ENCODE measurements at places on chromosomes 1 and 21. TPM values are rescaled to one million over a fixed set of nuclear protein-coding genes. Genes with fewer than 3 reads are reported as not detected.

The PLEKHA6 gene
- total RNA-seq: 53.8 TPM

The TAL1 gene
- not detected for total RNA-seq

The PTPN14 gene
- total RNA-seq: 12.6 TPM

The CDK18 gene
- total RNA-seq: 16.4 TPM

GRCh38 chr1:223337174-223337869 is 26.7 kb downstream of the SUSD4 start:
- no peak for DNase-seq

DNA sequence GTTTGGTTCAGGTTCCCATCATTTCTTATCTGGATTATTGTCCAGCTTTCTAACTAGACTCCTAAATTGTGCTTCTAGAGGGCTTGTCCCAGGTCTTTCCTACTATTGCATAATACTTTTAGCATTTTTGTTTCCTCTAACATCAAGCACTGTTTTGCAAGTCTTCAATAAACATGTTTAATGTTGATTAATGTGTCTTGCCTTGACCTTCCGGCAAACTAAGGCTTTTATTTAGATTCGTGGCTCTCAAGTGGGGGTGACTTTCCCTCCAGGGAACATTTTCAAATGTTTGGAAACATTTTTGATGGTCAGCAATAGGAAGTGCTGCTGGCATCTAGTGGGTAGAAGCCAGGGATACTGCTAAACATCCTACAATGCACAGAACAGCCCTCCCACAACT is 90.7 kb downstream of the RPE65 start:
- DNase-seq: no peak

DNA sequence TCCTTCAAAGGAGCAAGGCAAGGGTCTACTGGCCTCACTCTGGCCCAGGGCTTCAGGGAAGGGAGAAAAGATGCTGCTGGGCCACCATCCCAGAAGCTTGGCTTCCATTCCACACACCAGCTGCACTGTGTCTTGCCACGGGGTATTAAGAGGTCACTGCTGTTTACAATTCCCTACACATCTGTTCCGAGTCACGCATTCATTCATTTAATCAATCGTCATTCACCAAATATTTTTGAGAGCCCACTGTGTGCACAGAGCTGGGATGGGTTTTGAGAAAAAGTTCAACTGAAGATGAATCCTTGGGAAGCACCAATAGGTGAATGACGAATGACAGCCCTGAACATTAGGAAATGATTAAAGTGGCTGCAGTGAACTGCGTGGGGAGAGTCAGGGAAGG is 101.7 kb downstream of the NAV1 start:
- no peak for DNase-seq

- no peak for DNase-seq
Measured at GRCh38 chr1:182389619-182390047, 2.0 kb downstream of the GLUL start.

DNA sequence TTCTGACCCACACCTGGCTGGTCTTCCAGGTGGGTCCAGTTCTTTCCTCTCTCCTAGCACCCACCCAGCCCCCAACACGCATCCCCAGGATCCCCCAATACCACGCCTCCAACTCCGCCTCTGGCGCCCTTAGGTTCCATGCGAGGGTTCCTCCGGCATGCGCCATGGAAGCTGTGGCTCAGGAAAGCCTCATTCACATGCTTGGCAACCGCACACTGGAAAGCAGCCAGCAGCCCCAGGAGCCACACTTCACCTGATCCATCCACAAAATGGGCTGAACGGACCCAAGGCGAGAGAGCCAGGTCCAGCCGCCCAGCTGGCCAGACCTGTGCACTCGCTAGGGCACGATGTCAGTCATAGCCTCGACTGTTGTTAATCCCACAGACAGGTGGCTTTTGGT is 161.2 kb downstream of the PSMG1 start:
- DNase-seq: no peak

DNA sequence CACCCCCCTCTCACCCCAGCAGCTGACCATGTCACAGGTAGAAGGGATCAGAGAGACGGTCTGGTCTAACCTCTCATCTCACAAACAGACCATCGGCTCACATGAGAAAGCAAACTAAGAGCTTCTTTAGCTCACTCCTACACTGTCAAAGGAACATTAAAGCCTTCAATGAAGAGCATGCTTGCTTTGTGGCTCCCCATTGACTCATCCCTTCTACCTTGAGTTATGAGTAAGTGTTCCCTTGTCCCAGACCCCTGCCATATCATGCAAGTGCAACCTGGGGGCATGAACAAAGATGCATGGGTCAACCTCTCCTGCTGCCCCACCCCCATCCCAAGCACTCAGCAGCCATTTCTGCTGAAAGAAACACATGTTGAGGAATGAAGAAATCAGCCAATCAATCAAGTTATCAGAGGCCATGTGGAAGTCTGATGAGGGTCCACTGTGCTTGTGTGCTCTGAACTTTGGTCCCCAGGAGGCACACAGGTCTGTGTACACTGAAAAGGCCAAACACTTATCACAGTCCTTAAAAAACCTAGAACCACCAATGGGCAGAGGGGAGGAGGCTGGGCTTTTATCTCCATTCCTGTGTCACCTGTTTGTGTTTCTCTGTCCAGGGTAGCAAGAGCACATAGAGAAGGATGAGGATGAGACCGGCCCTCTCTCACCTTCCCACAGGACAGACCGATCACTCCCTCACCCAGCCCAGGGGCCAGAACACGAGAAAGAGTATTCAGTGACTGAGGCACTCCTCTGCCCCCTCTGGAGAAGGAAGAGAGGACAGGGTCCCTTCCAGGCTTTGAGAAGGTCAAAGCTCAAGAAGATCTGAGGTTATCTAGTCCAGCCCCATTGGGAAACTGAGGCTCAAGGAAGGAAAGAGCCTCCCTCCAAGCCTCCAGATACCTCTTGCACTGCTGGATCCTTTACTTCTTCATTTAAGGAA is 9.5 kb downstream of the ETNK2 start:
- DNase-seq: no peak

All from PC-3 (cell line).